Astrocyte (in vitro differentiated cells and primary cell): ENCODE measurements at places on chromosomes 2 and 18.

DNA sequence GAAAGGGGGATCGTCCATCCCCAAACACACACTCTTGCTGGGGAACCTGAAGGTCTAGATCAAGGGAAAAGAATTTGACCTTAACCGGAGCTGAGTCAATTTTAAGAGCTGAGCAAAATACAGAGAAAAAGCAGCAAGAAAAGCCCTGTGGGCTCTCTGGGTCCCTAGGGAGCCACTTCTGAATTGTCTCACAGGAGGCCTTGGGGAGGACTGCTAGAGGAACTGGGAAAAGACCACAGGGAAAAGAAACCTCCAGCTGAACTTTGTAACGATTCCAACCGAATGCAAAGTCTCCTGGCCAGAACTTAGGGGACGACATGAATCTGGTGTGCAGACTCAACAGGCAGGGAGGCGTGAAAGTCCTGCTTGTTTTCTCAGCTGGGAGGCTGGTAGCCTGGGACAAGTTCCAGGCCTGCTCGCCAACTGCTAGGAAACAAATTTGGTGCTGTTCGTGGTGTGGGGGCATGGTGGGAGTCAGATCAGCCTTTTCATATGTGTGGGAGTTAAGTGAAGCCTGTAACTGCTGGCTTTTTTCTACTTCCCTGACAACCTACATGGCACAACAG is 644.6 kb upstream of the CNTNAP5 start:
- H3K27me3 ChIP-seq, result no peaks in the 10 kb centered on the region
- no peak overlapping the region for H3K4me3 ChIP-seq
- H3K36me3 ChIP-seq, result no peaks in the 10 kb centered on the region

DNA sequence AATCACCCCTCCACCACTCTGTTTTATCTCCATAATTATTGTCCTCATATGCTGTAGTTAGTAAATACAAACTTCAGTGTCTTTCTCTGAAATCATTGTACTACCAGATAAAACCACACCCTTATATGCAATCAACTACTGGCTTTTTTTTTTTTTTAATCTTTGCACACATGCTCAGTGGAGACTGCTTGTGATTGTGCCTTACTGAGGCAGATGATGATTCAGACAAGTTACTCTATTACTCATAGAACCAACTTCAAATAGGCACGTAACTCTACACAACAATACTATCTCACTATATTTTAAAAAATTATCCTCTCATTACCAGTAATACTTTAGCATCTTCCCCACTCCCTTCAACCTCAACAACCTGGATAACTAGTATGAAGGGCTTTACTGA is 1278.4 kb upstream of the PIK3C3 start:
- no peak overlapping the region for H3K4me3 ChIP-seq
- H3K4me1 ChIP-seq, result no peaks in the 10 kb centered on the region
- H3K27me3 ChIP-seq, result no peaks in the 10 kb centered on the region
- no peaks in the 10 kb centered on the region for H3K36me3 ChIP-seq
- H3K27ac ChIP-seq, result no peak overlapping the region
- peak; percentile 23 for DNase-seq

DNA sequence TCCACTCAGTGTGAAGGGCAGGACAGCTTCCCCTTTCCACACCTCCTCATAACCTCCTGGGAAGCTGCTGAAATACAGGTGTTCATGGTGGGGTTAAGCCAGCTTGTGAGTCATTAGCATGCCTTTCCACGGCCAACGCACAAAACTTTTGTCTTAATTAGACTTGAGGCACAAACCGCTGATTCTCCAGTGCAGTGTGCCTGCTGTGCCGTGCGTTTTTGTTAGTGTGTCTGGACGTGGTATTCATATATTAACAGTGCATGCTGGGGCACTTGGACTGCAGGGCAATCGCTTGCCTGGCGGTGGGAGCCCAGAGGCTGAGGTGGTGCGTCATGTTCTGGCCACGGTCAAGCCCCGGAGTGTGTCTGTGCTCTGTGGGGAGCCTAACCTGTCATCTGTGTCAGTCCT is 156.2 kb downstream of the SH3RF3 start:
- no peaks in the 10 kb centered on the region for H3K36me3 ChIP-seq
- peaks cover 6% of the 10 kb centered on the region for H3K27me3 ChIP-seq
- peaks cover 16% of the 10 kb centered on the region for H3K4me1 ChIP-seq
- no peak overlapping the region for H3K4me3 ChIP-seq
- DNase-seq, result peak; percentile 80
- peak overlapping the region; percentile 47 for H3K27ac ChIP-seq

DNA sequence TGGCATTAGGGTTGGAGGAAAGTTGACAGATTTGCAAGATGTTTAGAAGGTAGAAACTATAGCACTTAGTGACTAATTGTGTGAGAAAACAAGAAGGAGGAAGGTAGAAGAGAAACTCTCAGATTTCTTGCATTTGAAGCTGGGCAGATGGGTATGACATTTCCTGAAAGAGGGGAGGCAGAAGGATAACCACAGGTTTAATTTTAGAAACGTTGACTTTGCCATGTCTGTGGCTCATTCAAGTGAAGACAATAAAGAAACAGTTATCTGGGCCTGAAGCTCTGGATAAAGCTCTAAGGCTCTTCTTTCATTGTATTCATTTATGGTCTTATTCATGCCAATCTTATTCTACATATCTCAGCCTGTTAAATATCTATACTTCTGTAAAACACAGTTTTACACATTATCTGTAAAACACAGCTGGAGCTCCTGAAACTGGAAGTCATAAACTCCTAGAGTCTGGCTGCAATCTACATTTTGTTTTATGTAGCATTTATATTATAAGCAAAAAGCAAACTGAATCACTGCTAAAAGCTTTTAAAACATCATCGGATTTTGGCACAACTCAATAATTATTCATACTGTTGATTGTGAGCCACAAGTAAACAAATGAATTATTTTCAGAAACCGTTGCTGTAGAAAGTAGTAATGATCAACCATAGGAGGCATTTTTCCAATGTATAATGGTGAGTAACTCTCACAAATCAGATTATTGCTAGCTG is 138.5 kb downstream of the RIT2 start:
- no peak overlapping the region for H3K27ac ChIP-seq
- no peak for DNase-seq
- H3K4me1 ChIP-seq, result no peaks in the 10 kb centered on the region
- H3K4me3 ChIP-seq, result no peak overlapping the region

GRCh38 chr2:95300450-95300849 is 3.3 kb downstream of the KCNIP3 start:
- H3K4me3 ChIP-seq, result no peak overlapping the region
- H3K27me3 ChIP-seq, result peaks cover 18% of the 10 kb centered on the region
- H3K36me3 ChIP-seq, result no peaks in the 10 kb centered on the region
- DNase-seq, result no peak
- no peaks in the 10 kb centered on the region for H3K4me1 ChIP-seq

- DNase-seq, result no peak
- H3K27ac ChIP-seq, result no peak overlapping the region
- no peaks in the 10 kb centered on the region for H3K4me1 ChIP-seq
- H3K36me3 ChIP-seq, result no peaks in the 10 kb centered on the region
- H3K27me3 ChIP-seq, result no peaks in the 10 kb centered on the region
These were observed 473.4 kb upstream of the UBE2E3 start for GRCh38 chr2:180507028-180507427.

DNA sequence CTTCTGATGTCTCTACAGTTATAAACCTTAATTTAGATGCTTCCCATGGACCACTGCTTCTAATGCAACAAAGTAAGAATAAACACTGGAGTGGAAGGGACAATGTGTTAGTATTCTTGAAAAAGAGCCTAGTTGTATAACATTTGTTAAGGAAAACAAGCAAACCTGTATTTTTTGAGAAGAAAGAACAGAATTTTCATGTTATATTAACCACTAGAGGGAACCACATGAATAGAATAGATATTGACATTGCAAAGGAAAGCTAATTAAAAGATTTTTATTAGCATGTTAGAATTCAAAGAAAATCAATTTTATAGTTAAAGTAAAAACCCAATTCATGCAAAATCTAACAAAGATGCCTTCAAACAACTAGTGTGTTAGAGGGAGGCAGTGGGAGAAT is 151.2 kb upstream of the BARD1 start:
- H3K27me3 ChIP-seq, result no peaks in the 10 kb centered on the region
- no peak overlapping the region for H3K27ac ChIP-seq
- H3K36me3 ChIP-seq, result no peaks in the 10 kb centered on the region
- H3K4me1 ChIP-seq, result no peaks in the 10 kb centered on the region

DNA sequence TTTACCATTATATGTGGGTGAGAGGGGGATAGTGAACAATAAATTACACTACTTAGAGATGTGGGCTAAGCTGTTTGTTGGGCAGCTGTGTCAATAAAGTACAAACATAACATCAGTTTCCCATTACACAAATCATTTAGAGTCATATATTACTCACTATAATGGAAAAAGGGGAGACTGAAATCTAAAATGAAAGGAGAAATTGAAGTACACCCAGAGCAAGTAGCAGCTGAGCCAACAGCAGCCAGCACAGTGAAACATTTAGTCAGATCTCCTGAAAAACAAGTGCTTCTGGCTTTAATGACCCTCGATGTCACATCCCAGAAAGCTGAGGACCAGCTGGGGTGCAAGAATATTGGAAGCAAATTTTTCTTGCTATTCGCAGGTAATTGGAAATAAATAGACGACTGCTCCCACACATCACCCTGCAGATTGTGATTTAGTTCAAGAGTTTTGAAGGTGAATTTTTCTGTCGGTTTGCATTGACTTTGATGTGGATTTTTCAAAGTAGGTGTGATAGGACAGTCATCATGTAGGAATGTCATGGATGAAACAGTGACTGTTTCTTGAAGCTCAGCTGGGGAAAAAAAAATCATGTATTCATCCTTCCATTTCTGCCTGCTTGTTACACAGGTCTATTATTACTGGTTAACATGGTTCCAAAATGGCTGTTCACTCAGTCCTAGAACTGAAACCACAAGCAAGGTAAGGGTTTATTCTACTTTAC is 1607.3 kb upstream of the CELF4 start:
- no peaks in the 10 kb centered on the region for H3K4me1 ChIP-seq
- peak; percentile 2 for DNase-seq
- H3K4me3 ChIP-seq, result no peak overlapping the region
- no peaks in the 10 kb centered on the region for H3K36me3 ChIP-seq

DNA sequence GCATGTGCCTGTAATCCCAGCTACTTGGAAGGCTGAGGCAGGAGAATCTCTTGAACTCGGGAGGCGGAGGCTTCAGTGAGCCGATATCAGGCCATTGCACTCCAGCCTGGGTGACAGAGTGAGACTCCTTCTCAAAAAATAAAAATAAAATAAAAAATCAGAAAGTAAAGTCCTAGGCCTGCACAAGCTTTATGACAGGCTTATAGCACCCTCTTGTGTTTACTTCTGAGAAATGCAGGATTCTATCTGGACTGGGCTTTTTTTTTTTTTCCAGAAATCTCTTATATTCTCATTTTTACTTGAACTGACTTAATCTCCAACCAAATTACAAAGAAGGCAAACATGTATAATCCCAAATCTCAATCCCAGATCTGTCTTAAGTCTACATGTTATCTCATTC is 26.1 kb upstream of the REG3G start:
- DNase-seq, result no peak
- H3K4me1 ChIP-seq, result no peaks in the 10 kb centered on the region
- H3K36me3 ChIP-seq, result no peaks in the 10 kb centered on the region
- peaks cover 6% of the 10 kb centered on the region for H3K27me3 ChIP-seq
- no peak overlapping the region for H3K4me3 ChIP-seq
- no peak overlapping the region for H3K27ac ChIP-seq

DNA sequence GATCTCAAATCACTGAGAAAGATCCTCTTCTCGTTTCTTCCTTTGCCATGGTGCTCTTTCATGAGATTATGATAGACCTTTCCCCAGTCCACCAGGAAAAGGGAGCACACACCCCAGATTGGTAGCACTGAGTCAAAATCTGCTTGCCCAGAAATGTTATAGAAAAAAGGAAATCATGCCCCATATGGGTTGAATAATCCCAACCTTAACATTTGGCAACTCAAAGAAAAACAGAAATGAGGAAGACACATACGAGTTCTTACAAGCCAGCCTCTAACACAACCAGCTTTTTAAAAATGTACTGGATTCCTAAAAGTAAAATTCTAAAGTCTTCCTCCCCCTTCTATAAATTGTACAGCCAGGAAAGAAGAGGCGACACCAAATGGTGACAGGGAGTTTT is 103.0 kb downstream of the ANKRD44 start:
- no peak for DNase-seq
- no peaks in the 10 kb centered on the region for H3K27me3 ChIP-seq
- H3K4me3 ChIP-seq, result no peak overlapping the region
- peaks cover 7% of the 10 kb centered on the region for H3K4me1 ChIP-seq
- no peak overlapping the region for H3K27ac ChIP-seq

- peaks cover 3% of the 10 kb centered on the region for H3K4me1 ChIP-seq
- H3K4me3 ChIP-seq, result no peak overlapping the region
- H3K36me3 ChIP-seq, result no peaks in the 10 kb centered on the region
- H3K27ac ChIP-seq, result no peak overlapping the region
These were observed 8.2 kb downstream of the CNNM3 start for GRCh38 chr2:96824079-96824870.

DNA sequence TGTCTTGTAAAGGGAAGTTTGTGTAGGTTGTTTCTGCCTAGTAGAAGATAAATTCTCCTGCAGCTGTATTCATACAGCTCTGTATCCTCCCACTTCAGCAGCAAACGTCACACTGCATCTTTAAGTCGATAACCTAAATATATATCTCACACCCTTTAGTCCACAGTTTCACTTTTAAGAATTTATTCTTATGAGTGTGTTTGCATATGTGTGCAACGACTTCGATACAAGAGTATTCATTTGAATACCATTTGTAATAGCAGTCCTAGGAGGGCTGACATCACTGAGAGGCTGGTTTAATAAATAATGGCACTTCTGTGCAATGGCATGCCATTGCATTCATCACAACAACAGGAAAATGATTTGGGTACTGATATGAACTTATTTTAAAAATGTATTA is 63.8 kb upstream of the MSH6 start:
- no peak overlapping the region for H3K27ac ChIP-seq
- no peaks in the 10 kb centered on the region for H3K36me3 ChIP-seq
- H3K4me1 ChIP-seq, result no peaks in the 10 kb centered on the region
- no peak for DNase-seq
- no peaks in the 10 kb centered on the region for H3K27me3 ChIP-seq

DNA sequence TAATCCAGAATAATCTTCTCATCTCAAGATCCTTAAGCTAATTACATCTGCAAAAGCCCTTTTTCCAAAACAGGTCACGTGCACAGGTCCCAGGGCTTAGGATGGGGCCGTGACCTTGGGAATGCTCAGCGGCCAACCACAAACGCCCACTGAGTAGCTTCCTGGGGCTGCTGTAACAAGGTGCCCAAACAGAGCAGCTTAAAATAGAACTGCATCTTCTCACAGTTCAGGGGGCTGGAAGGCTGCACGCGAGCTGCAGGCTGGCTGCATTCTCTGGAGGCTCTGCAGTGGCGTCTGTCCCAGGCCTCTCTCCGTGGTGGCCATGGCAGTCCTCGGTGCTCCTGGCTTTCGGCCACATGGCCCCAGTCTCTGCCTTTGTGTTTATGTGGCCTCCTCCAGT is 31.9 kb downstream of the ADI1 start:
- no peak overlapping the region for H3K27ac ChIP-seq
- no peak overlapping the region for H3K4me3 ChIP-seq
- H3K4me1 ChIP-seq, result no peaks in the 10 kb centered on the region
- no peaks in the 10 kb centered on the region for H3K27me3 ChIP-seq
- DNase-seq, result no peak
- no peaks in the 10 kb centered on the region for H3K36me3 ChIP-seq
